Right renal pelvis (tissue), 4 donors: ENCODE measurements at places on chromosomes 2 and 18.

DNA sequence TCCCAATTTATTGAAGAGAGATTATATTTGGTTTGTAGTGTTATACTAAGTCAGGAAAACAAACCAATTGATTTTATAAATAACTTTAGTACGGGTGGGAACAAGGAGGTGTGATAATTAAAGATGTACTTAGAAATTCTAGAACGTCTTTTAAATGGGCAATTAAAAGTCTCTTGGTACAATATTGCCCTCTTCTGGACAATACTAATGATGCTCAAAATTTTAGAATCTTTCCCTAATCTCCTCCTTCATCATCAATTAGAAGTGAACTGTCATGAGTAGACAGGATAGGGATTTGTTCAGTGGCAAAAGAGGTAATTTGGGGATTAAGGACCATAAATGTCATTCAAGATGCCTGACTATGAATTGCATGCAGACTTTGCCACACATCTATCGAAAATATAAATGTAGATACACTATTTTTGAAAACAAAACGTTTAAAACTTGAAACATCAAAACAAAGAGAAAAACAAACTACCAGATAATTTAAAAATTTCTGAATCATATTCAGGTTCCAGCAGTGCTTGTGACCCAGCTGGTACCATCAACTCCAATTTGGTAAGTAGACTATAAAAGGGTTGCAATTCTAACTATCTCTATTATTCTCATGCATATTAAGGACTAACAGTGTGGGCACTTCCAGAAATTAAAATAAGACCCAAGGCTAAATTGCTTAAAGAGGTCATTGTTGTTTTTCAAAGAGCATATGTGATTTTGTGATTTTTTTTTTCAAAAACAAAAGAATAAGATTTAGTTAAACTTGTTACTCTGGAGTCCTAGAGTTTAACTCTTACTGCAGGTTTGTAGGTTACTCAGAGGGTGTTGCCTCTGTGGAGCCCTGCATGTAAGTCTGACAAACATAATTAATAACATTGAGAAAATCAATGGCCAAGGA lies 123.5 kb downstream of the LAMA3 start:
- DNase-seq: no peak

- DNase-seq: no peak
Measured at GRCh38 chr2:5913711-5914395, 221.7 kb downstream of the SOX11 start.

- DNase-seq: no peak
Measured at GRCh38 chr2:113113807-113114206, 13.6 kb upstream of the IL1RN start.

DNA sequence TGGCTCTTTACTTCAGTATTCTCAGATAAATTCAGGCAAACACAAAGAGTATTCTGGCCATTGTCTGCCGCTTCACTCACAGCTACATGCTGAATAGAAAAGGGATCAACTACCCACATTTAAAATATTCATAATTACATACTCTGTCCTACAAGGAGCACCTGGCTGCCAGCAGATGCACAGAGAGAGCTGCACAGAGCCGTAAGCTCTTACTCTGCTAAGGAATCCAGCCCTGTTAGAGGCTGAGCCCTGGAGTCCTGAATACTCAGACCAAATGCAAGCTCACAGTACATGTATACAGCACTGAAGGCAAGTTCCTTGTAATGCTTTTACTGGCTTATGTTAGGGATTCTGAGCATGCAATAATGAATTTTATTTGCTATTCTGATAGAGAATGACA lies 80.3 kb downstream of the FTCDNL1 start:
- no peak for DNase-seq

DNA sequence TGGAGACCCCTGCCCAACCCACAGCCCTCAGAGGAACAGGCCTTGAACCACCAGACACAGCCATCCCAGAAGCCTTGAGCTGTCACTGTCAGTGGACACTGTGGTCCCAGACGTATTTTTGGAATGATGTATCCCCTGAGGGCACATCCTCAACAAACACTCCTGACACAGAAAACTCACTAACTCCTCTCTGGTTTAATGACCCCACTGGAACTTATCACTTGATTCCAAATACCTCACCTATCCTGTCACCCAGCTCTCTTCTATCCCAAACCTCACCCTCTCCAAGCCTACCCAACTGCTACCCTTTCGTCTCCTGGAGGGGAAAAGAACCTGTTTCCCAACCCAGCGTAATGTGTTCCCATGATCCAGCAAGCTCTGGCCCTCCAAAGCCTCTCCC lies 111.6 kb downstream of the MREG start:
- no peak for DNase-seq

GRCh38 chr18:3391704-3392466 lies 58.1 kb upstream of the TGIF1 start:
- DNase-seq: no peak

- DNase-seq: no peak
Measured at GRCh38 chr2:74501335-74502071, 2.1 kb upstream of the LBX2 start.
